ENCODE measurements at places on chromosomes 1 and 21.

- no peak for DNase-seq
Observed at GRCh38 chr21:34808569-34809204, 139.9 kb downstream of the CLIC6 start.

DNA sequence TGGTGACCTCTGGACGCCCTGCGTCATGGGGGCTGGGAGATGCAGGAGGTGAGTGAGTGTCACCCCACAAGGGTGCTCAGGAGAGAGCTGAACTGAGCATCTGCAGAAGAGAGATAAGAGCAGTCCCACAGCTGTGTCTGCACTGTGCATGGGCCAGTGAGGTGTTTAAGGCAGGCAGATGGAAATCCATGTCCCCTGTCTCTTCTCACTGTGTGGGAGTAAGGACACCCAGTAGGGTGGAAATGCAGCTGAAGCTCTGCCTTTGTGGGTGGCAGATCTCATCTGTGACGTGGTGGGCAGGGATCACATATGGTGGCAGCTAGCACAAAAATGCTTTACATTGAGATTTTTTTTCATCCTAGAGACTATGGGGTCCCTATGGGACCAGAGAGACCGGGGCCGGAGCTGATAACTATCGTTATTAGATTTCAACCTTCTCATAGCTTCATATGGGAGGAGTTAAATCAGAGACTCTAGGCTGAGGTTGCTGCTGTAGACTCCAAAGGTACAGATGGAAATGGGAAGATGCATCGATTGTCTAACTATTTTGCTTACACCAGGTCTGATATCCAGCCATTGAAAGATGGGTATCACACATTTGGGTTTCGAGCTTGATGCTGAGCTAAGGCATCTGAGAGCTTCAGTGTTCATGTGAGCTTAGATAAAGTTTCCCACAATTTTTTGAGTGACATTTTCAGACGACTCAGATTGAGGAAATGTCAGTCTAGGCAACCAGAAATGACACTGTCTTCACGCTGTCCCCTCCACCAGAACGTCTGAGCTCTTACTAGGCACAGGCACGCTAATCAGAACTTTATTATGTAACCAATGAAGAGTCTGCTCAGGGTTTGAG lies 65.3 kb upstream of the PSEN2 start:
- no peak for DNase-seq

DNA sequence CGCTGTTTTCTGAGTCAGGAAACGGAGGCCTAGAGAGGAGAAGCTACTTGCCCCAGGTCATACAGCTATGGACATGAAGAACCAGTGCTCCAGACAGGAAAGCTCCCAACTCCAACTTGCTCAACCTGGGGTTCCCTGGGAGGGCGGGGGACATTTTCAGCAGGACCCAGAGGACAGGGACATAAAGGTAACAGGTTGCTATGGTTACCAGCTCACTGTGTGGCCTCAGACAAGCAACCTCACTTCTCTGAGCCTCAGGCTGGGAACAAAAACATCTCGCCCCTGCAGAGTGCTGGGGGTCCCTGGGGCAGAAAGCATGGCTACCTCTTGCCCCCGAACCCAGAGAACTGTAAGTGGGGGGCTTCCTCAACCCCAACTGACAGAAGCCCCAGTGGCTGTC lies 16.1 kb downstream of the FBXO2 start:
- no peak for DNase-seq

DNA sequence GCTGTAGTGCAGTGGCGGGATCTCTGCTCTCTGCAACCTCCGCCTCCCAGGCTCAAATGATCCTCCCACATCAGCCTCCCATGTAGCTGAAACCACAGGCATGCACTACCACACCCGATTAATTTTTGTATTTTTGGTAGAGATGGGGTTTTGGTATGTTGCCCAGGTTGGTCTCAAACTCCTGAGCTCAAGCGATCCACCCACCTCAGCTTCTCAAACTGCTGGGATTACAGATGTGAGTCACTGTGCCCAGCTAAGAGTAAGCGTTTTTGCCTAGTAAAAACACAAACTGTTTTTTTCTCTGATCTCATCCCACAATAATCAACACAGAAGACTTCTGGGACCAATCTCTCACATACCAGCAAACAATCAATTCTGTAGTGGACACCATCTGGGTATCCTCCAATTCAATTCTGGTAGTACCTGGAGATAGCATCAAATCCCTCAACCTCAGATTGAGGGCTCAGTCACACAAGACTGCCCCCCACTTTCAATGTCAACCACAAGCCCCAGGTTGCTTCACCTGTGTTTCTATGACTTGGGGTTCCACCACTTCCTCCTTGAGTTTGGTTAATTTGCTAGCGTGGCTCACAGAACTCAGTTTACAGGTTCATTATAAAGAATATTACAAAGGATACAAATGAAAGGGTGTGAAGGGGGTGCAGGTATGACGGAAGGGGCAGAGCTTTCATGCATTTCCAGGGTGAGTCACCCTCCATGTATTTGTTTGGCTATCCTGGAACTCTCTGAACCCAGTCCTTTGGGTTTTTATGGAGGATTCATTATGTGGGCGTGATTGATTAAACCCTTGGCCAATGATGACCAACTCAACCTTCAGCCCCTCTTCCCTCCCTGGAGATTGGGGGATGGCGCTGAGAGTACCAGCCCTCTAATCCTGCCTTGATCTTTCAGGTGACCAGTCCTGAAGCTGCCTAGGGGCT lies 40.0 kb upstream of the RHOU start:
- no peak for DNase-seq

DNA sequence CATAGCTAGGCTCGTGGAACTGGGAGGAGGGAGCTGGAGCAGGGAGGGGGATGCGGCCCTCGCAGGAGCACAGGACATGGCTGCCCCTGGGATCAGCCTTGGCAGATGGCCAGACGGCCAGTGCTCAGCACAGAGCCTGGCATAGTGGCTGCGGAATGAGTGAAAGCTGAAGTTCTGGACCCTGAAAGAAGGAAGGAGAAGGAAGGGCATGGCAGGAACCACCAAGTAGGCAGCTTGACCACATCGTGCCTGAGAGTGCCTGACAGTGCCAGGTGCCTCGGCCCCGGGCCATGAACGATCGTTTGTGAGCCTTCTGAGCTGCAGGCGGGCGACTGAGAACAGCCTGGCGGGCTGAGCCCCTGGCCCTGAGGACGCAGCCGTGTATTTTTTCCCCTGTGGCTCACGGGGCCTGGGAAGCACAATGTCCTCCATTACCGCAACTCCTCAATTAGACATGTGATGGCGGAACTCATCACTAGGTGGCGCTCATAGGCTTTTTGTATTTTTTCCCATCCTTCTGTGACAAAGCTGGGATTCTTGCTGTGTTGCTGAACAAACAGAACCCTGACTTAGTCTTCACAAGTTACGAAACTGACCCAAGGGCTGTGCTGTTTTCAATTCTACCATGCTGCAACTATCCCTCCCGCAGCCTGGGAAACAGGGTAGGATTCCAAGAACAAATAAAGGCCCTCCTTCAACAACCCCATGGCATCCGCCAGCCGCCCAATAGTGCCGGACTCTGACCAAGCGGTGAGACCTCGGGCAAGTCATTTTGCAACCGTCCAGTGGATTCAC lies 29.9 kb upstream of the TMEM61 start:
- DNase-seq, result peak; percentile 36

DNA sequence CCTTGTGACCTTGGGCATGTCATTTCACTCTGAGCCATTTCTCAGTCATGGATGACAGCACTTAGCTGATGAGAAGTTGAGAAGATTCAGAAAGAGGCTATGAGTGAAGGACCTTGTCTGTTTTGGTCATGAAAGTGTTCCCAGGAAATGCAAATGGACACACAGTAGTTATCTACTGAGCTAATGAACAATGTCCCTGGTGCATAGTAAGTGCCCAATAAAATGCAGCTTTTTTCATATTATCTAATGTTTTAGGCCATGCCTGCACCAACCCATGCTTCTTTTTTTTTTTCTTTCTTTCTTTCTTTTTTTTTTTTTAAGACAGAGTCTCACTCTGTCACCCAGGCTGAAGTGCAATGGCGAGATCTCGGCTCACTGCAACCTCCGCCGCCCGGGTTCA lies 44.4 kb upstream of the EPB41 start:
- no peak for DNase-seq

GRCh38 chr1:212752252-212752933 lies 39.2 kb downstream of the NSL1 start:
- DNase-seq, result no peak

DNA sequence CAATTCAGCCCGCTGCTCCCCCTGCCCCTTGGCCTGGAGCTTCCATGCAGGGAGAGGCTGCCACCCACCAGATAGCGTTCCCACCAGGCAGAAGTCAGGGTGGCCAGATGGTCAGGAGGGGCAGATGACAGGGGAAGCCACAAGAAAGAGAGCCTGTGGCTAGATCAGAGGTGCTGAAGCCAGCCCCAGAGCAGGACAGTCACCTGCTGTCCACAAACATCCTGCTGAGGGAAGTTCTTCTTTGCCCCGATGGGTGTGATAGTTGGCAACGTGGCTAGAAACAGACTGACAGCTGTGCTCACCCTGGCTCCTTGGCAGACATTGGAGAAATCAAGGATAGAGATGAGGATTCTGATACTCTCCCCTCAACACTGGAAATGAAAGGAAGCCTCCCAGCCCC lies 27.2 kb upstream of the SRP9 start:
- no peak for DNase-seq

DNA sequence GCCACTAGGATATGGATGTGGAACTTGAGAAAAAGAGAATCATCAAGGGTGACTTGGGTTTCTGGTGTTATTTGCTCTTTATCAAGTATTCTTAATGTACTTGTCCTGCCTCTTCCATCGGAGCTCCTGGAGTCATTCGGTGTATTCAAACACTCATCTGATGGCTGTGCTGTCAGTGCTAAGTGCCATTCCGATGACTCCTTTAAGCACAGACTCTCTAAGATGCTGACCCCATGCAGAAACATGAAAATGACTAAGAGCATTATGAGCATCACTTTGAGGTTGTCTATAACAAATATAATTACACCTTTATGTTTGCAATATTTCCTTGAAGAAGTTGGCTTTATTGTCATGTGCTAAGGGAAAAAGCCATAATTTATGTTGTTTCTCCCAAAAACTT lies 11.3 kb upstream of the RPL5 start:
- no peak for DNase-seq

DNA sequence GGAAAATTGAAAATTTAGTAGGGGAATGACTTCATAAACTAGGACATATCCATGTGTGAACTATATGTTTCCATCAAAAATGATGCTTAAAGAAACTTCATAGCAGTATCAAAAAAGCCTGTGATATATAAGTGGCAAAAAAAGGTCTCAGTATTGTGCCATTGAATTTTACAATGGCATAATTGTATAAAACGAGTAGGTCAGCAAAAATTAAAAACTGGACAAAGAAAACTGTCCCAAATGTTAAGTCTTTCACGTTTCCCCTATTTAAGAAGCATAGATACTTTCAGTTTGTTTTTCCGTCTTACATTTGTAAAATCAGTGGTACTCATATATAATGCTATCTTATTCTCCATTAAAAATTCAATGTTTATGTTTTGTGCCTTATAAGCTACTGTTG lies 43.2 kb downstream of the LRRC8B start:
- no peak for DNase-seq

DNA sequence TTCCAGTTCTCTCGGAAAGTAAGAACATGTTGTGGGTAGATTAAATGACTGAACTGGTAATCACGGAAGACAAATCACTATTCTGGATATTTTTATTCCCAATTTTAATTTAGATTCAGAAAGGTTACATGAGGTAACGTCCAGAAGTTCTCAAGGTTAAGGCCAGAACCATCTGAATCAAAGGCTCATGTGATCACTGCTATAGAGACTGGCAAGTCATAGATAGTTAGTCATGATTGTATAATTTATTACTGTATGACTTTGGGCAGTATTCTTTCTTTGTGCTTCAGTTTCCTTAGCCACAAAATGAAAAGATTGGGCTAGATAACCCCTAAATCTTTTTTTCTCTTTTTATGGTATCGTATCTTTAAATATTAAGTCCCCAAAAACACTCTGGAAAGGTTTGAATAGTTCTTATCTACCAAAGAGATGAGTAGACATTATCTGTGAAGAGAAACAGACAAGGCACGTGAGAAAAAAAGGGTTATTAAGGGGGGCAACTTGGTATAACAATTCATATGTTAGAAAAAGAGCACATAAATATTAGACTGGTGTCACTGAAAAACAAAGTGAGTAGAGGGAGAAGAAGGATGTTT lies 241.0 kb downstream of the PTPRC start:
- DNase-seq, result no peak

- DNase-seq, result no peak
Observed at GRCh38 chr1:84743896-84744295, 53.6 kb upstream of the SSX2IP start.

- DNase-seq, result no peak
Observed at GRCh38 chr1:172954476-172955150, 96.1 kb downstream of the TNFSF18 start.

DNA sequence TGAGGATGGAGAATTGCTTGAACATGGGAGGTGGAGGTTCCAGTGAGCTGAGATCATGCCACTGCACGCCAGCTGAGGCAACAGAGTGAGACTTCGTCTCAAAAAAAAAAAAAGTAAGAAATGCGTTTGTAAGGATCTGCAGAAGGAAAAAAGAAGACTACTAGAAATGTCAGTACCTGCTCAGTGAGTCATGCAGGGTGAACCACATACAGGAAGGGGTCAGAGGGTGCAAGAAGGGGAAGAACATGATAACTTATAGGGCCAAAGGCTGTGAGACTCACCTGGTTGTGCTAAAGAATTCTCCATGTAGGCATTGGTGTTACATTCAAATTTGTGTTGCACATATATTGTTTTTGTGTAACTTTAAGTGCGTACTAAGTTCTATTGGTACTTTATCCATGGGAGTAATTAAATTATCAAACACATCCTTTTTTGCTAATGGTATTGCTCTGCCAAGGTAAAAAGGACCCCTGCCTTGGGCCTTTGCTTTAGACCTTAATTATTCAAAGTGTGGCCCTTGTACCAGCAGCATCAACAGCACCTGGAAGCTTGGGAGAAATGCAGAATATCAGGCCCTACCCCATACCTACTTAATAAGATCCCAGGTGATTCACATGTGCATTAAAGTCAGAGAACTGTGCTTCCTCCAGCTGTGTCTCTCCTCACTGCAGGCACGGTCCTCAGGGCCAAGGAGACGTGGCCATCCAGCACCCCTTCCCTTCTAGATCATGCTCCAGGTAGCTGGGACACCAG lies 96.4 kb upstream of the PPP2R5A start:
- no peak for DNase-seq

GRCh38 chr1:87979079-87979478 lies 650.4 kb downstream of the LMO4 start:
- no peak for DNase-seq

GRCh38 chr21:35529171-35529863 lies 480.2 kb upstream of the RUNX1 start:
- no peak for DNase-seq

- DNase-seq, result no peak
Observed at GRCh38 chr1:223230161-223230881, 87.3 kb upstream of the TLR5 start.

GRCh38 chr1:169794530-169795416 lies at the start of gene METTL18:
Gene METTL18, minus strand, starts transcription at chr1:169794907. Its CDS starts 1,212 bp downstream, at chr1:169793695.
- peak; percentile 94 for DNase-seq

Measured in GM06990 (cell line).